ENCODE measurements at places on chromosomes 5 and 9.

DNA sequence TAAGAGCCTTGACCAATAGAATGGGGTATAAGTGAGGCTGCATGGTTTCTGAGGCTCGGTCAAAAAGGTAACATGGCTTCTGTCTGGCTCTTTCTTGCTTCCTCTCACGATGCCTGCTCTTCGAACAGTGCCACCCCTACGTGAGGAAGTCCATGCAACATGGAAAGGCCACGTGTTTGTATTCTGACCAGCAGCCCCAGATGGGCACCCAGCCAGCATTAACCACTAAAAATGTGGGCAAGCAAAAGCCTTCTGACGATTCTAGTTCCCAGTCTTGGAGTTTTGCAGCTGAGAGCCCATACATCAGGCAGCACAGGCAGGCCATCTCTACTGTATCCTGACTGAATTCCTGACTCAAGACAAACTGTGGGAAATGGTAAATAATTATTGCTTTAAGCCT lies 24.2 kb upstream of the NREP start:
- DNase-seq, result no peak

GRCh38 chr5:109247986-109248385 lies 161.8 kb downstream of the PJA2 start:
- DNase-seq, result no peak

DNA sequence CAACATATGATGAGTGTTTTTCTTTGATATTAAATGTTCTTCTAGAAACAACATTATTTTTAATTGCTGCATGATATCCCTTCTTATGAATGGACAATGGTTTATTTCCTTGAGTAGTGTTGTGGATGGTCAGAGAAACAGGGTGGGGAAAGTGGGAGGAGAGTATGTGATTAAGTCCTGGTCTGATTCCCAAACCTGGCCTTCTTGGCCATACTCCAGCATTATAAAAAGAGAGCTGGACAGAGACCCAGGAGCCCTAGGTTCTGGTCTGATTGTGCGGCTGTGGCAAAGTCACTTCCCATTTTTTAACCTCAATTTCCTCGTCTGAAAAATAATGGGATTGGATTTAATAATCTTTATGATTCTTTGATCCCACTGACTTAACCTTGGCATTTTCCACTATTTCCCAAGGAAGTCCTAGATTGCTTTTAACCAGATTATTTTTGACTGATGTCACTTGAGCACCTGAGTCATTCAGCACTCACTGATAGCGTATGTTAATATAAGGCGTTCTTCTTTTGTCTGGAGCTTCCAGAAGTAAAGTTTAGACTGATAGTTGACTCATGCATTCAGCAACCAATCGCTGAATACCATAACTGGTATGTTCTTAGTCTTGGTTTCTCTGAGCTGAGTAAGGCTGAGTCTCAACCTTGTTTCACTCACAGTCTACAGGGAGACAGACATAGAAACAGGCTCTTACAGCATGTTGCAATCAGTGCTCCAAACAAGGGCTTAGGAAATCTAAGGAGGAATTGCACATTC lies 26.2 kb downstream of the OSMR start:
- DNase-seq, result no peak

DNA sequence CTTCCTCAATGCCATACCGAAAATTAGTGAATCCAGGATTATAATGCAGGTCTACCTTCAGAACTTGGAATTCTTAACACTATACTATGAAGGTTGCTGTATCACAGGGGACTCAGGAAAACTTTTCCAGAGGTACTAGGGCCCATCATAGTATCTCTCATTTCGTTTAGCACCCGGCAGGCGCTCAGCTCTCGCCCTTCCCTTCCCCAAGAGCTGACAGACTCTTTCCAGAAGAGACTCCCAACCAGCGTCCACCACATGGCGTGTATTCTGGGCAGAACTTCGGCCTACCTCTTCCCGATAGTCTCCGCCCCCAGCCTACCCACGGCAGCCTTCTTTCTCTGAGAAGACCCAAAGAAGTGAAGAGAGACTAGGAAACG lies 271 bp downstream of the NOL8 start:
- no peak for DNase-seq

DNA sequence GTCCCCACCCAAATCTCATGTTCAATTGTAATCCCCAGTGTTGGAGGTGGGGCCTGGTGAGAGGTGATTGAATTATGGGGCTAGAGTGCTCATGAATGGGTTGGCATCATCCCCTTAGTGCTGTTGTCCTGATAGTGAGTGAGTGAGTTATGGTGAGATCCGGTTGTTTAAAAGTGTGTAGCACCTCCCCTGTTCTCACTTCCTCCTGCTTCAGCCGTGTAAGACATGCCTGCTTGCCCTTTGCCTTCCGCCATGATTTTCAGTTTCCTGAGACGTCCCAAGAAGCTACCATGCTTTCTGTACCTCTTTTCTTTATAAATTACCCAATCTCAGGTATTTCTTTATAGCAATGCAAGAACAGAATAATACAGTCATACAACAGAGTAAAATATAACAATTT lies 742 bp upstream of the LECT2 start:
- no peak for DNase-seq

GRCh38 chr9:83749706-83750105 lies 41.9 kb upstream of the UBQLN1 start:
- DNase-seq, result no peak

- no peak for DNase-seq
These were observed 366.8 kb upstream of the SGCD start for GRCh38 chr5:155960177-155960576.

DNA sequence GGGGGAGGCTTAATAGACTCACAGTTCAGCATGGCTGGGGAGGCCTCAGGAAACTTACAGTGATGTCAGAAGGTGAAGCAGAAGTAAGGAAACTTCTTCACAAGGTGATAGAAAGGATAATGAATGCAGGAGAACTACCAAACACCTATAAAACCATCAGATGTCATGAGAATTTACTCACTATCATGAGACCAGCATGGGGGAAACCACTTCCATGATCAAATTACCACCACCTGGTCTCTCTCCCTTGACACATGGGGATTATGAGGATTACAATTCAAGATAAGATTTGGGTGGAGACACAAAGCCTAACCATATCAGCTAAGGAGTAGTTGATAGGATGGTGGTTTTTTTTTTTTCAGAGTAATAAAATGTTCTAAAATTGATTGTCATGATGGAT lies 201.8 kb downstream of the CDH12 start:
- DNase-seq, result no peak

DNA sequence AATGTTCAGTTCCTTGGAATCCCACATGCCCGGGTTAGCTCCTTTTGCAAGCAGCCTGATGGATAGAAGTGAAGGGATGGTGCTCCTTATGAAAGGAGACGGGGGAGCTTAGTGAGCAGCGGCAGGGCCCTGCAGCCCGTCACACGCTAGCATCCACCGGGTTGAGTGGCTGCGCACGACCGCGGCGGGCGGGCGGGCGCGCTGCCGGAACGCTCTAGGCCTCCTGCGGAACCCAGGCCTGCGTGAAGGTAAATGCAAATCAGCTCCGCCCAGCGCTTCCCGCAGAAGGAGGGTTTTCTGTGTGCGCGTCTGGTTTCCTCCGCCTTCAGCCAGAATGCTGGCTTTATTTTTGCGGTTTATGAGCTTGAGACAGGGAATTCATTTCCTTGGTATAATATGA lies 19.8 kb downstream of the IL12B start:
- peak; percentile 39 for DNase-seq

GRCh38 chr5:150052956-150053712 lies 33.2 kb downstream of the CSF1R start:
- no peak for DNase-seq

DNA sequence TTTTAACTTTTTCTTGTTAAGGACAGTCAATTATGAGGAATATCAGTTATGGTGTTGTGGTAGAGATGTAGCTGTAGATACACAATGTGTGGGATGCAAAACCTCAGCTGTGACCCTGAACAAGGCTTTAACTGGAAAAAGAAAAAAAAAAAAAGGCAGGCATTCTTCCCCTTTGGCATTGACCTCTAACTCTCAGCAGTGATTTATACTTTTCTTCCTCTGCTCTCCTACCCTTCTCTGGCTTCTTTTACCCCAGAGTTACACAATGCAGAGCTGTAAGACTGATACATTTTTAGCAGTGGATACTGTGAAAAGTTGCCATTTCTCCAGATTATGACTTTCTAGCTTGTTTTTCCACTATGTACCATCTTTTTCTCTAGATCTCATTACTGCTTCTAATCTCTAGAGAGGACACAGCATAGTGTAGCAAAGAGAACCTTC lies 2.0 kb downstream of the CTNNAL1 start:
- DNase-seq, result no peak

- no peak for DNase-seq
These were observed 7.9 kb upstream of the ERMP1 start for GRCh38 chr9:5840788-5841187.

GRCh38 chr9:5563417-5563815 lies 53.1 kb downstream of the PDCD1LG2 start:
- DNase-seq, result no peak

- DNase-seq, result no peak
These were observed 82.9 kb downstream of the RXRA start for GRCh38 chr9:134408939-134409737.

DNA sequence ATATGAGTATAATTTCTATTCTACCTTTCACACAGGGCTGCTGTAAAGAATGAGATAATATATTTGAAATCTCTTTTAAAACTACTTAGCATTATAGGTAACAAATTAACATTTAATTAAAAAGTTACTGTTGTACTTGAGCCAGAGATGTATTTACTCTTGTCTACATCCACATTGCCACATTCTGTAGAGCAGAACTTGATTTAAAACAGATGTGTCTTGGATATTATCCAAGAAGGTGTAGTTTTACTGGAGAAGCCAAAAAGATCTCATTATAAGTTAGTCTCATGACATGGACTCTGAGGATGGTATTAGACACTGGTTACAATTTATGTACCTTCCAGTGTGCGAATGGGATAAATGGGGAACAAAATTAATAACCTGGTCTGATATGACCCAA lies 293.1 kb upstream of the CCNH start:
- no peak for DNase-seq

DNA sequence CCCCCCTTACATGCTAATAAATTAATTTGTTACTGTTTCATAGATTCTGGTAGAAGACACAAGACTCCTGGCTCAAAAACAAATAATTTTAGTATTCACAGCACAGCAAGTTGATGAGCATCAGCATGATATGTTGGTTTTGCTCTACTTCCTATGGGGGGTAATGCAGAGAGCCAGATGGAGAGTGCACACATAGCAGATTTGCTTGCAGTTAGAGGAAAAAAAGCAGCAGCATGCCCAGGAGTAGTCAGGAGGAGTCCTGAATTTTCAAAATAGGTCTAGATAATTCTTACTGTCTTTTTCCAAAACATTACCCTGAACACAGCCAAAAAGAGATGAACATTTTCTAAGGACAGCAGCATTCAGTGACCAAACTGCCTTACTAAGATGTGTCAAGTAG lies 261.3 kb downstream of the COX7C start:
- no peak for DNase-seq
